Testis (tissue), 5 donors: ENCODE measurements at places on chromosomes 11 and 22.

GRCh38 chr11:31956310-31956709, 134.6 kb upstream of the RCN1 start:
- no peak for DNase-seq

DNA sequence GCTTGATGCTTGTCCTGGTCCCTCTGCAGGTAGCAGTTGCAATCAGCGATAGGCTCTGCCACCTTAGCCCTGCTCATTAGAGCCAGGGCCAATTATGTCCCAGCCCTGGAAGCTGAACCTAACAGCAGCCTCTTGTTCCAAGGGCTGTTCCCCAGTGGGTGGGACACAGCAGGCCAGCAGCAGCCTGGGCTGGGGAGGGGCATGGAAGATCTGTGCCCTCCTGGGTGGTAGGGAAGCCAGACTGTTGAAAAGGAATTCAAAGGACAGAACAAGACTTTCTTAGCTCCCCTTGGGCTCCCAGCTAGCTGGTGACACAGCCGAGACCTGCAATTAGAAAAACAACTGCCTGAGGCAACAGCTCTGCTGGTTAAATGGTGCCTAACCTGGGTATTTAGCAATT, 17.4 kb downstream of the DRD2 start:
- no peak for DNase-seq

- DNase-seq: no peak
Observed at GRCh38 chr11:2446590-2447252, 1.9 kb downstream of the KCNQ1 start.

GRCh38 chr22:50705219-50705691, 32.6 kb downstream of the SHANK3 start:
- peak; percentile 66 for DNase-seq

- peak; percentile 8 for DNase-seq
Observed at GRCh38 chr11:65778431-65778900, 2.3 kb downstream of the AP5B1 start.

- DNase-seq: no peak
Observed at GRCh38 chr11:34250732-34251588, 106.8 kb downstream of the ABTB2 start.

- DNase-seq: no peak
Observed at GRCh38 chr11:111573821-111574249, 28.4 kb upstream of the SIK2 start.

DNA sequence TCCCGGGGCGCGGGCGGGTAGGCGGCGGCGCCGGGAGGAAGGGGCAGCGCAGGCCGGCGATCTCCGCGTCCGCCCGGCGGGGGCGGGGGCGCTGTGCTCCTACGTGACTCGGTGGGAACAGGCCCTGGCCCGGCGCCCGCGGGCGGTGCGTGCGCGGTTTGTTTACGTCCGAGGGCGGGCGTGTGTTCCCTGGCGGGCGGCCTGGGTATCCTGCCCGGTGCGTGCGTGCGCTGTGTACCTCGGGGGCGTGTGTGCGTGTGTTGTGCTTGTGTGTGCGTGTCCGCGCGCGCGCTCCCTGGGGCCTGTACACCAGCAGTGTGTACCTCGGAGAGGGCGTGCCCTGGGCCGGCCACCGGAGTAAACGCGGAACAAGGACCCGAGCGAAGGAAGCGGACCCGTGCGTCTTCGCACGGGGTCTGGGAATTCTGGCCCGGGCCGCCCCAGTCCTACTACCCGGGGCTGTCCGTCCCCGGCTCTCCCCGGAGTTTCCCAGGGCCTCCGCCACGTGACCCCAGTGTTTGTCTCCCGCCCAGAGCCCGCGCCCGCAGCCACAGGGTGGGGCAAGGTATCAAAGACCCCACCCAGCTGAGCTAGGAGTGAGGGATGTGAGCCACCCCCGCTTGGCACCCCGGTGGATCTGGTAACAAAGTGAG, 769 bp downstream of the MAFF start:
- peak; percentile 93 for DNase-seq

DNA sequence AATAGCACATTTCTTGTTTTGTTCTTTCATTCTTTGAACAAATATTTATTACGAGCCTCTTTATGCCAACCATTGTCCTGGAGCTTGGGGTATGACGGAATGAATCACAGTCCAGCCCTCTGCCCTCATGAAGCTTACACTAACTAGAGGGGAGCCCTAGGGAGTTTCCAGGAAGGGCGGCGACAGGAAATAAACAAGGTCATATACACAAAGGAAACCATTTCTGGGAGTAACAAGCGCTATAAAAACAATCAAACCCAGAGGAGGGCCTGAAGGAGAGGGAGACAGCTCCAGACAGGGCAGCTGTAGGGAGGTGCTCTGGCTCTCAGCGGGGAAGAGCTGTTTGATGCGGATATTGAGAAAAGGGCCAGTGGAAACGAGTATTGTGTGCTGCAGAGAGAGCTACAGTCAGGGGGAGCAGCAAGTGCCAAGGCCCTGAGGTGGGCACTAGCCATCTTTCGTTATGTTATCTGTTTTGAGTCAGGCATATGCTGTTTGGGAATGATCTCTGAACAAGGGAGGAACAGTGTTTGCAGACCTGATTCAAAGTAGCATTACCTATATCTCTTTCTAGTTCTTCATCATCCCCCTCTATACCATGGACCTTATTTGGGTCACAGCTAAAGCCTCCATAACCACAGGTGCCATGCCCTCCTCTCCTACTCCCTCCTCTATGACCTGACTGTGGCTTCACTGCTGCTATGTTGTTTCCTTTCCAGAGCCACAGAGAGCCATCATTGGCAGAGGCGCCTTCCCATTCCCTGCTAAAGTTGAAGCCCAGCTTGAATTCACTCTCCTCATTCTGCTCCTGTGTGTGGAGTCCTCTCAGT, 15.3 kb upstream of the ZBTB16 start:
- no peak for DNase-seq

GRCh38 chr11:43735961-43736360, 55.4 kb downstream of the HSD17B12 start:
- no peak for DNase-seq

DNA sequence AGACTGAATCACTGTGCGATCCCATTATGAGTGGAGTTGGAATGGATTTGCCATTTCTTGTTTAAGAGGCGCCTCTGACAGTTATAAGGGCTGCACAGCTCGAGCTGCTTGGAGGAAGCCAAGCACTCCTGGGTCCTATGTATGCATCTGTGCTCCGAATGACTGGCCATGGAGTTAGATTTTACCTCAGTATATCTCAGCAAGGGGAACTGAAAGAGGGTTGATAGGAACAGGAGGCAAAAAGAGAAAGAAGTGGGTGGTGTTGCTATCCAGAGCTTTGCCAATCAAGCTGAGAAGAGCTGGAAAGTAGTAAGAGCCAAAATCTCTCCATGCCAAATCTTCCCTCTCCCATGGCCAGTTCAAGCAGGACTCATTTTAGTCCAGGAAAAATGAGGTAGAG, 632.0 kb upstream of the KIRREL3 start:
- no peak for DNase-seq

DNA sequence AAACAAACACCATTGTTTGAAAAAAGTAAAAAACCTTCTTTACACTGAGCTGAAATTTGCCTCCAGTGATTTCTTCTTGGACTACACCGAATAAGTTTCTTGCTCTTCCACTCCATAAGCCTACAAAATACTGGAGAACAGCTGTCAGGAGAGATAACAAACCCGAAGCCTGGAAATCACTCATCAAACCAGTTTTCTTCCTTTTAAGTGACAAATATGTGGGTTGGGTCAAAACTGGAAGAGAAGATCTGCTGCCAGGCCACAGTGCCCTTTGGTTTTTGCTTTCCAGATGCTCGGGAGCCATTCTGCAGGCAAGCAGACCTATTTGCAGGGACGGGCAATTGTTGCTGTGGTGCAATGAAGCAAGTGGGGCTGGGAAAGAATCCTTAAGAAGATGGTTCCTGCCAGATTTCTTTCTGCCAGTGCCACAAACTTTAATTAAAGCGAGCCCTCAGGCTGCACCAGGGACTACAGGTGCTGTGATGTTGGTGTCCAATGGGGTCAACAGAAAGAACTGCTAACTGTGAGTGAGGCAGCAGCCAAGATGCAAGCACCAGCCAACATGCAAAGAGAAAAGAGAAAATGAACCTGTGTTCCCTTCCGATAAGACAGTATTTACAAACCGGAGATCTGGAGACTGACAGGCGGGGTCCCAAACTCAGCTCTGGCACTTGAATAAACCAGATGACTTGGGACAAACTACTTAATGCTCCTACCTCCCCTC, 44.8 kb upstream of the SMCO4 start:
- DNase-seq: no peak

DNA sequence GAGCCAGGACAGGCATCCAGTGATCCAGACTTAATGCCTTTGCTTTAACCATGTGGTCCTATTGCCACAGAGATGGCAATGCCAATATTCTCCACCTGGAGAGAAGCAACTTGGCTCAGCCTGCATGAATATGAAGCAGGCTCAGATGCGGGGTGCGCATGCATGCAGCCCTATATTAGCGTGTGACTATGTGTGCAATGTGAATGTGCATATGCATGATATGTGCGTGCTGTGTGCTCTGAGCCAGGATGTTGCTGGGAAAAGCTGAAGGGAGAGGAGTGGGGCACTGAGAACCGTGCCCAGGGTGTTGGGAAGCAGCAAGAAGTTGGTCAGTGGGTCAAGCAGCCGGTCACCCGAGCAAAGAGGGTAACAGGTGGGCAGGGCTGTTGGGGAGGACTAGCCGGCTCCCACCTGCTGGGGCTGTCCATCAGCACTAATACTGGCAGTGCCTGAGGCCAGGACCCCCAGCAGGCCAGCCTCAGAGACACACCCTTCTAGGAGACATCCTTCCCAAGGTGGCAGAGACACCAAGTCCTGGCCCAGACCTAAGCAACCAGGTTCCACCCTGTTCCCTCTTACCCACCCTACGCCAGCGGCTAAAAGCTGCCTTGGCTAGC, 24.8 kb upstream of the MYOD1 start:
- DNase-seq: no peak

- DNase-seq: no peak
Observed at GRCh38 chr22:48717883-48718817, 1109.5 kb downstream of the BRD1 start.

GRCh38 chr11:6328321-6328720, 8.0 kb upstream of the CAVIN3 start:
- no peak for DNase-seq

GRCh38 chr11:95641495-95641894, 148.1 kb downstream of the FAM76B start:
- DNase-seq: peak; percentile 14
